ENCODE measurements at places on chromosomes 4 and X.

DNA sequence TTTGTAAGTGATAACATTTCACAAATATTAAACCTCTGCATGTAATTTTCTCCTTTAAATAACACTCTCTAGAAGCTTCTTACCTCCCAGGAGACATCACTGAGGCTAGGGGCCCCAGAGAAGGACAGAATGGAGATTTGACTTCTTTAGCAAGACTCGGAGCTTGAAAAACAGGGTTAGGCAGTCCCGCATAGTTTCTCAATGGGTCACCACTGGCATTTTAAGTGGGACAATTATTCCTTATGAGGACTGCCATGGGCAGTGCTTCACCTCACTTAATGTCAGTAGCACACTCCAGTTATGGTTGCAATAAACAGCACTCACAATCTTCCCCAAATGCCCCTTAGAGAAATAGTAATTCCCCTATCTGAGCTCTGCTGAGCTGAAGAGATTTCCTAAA, 66.7 kb upstream of the NOCT start:
- DNase-seq, result no peak

DNA sequence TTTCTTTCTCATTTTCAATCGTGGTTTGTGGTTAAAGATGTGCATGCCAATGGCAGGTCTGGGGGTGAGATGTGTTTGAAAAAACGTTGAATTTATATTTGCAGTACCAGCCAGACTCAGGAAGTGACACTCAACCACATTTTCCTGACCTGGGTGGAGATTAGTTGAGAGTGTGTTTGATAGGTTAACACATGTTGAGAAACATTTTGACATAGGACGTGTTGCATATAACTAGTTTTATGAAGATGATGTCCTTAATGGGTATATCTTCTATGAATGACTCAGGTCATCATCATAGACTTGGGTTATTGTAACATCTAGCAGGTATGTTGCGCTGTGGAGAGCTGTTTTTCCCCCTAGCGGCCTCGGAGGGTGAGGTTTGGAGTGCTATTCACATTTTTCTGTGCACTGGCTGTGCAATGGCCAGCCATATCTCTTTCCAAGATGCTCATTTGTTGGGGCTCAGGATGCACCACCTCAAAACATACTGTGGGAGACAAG, 21.7 kb upstream of the CD38 start:
- peak; percentile 83 for DNase-seq

- no peak for DNase-seq
These were observed 61.2 kb downstream of the TRIM2 start for GRCh38 chr4:153265306-153266047.

GRCh38 chrX:150777328-150777992, 84.3 kb downstream of the MTMR1 start:
- DNase-seq, result no peak

DNA sequence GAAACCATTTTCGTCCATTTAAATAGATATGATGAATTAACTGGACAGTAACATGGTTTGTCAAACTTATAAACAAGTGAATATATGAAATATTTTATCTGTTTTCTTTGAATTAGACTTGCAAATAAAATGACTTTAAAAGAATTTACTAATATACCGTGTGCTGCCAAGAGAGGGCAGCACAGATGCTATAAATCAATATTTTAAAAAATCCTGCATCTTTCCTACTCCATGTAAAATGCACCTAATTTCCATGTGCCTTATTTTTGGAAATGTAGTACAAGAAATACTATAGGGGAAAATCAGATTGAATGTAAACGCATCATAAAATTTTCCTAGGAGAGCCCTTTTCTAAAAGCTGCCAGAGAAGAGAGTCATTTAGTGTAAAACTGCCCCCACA, 62.2 kb downstream of the PRKX start:
- DNase-seq, result peak; percentile 11

GRCh38 chr4:77052352-77052751, 23.4 kb downstream of the CCNI start:
- peak; percentile 39 for DNase-seq

GRCh38 chr4:19375136-19375804, 876.4 kb upstream of the SLIT2 start:
- no peak for DNase-seq

GRCh38 chr4:180363815-180364214, 1879.4 kb upstream of the TENM3 start:
- no peak for DNase-seq

DNA sequence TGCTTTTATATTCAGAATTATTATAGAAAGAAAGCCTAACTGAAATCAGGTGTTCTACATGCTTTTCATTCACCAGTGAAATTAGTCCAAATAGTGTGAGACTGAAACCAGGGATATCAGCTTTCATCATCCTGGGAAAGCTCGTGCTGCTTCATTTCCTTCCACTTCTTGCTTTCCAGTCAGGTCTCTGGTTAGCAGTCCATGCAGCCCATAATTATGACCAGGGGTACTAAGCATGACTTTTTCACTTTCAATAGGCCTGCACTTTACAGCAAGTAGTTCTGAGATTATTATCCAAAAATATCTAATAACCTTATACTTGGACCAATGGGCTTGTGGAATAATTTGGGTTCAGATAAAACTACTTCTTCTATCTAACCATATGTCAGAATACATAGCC, 673.2 kb upstream of the MAGEB2 start:
- DNase-seq, result no peak

All from naive thymus-derived CD4-positive, alpha-beta T cell (primary cell).